ENCODE measurements at places on chromosomes 7 and 10.
A peak's percentile ranks its signal among the peaks of the same experiment; 100 is the strongest.

- no peak for DNase-seq
Measured at GRCh38 chr7:78634093-78634492, 819.4 kb downstream of the MAGI2 start.

DNA sequence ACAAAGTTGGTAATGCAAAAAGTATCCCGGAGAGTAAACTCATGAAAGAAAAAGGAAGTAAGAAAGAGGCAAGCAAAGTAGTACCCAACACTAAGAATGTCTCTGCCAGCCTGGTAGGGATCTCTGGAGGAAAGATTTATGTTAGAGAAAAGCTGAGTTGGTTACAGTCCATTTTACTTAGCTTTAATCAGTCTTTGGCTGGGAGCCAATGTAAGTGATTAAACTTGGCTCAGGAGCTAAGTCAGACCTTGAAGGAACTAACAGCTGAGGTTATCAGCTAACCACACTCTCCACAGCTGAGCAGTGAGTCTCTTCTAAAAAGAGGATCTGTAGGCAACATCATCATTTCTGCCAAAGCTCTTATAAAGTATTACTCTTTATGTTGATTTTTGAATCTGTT is 148.0 kb downstream of the ANKRD7 start:
- DNase-seq = no peak

- no peak for DNase-seq
Measured at GRCh38 chr10:14555807-14556206, 218.9 kb downstream of the FAM107B start.

DNA sequence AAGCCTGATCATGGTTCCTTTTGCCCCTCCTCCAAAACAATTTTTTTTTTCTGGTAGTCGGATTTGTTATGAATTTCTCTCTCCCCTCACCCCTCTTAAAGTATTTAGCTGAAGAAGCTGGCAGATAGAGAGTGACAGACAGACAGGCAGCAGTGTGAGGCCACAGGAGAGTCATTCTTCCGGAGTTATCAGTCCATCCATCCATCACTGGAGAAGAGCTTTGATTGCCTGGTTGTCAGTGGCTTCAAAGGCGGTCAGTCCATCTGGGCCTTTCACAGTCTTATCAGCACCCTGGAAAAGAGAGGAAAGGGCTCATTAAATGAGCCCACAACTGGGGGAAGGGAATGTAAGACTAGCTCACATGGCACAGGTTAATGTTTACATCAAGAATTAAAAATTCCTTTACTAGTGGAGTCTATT is 47.4 kb downstream of the MTPN start:
- no peak for DNase-seq

GRCh38 chr7:41886901-41887311 is 184.0 kb upstream of the INHBA start:
- peak; percentile 92 for DNase-seq

DNA sequence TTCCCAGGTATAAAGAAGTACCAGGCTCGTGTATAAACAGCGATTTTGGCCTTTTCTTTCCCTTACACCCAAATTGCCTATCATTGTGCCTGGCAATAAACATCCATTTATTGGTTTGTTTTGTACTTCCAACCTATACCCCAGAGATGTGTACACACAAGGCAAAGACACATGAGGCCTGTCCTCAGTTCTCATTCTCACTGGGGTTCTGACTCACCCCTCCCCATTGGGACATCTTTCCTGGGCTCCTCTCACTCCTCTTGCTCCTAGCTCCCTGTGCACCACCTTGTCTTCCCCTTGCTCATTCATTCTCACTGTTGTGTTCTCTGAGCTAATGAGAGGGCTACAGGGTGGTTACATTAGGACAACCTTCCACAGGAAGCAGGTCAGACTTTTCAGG is 240.7 kb downstream of the ANK3 start:
- no peak for DNase-seq

DNA sequence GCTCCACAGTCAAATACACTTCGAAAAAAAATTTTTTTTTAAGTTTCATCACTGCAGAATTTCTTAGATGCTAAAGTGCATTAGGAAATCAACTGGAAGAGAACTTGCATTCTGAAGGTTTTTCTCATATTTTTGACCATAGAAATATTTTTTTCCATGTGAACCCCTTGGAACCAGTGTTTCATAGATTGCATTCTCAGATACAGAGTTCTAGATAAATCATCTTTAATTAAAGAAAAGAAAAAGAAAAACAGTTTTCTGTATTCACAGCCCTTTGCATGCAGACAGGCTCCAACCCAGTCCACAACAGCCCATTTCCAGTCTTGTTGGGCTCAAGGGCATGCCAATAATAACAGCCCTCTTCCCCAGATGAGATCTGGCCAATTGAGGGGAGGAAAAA is 75.5 kb upstream of the RPA3 start:
- DNase-seq = peak; percentile 36

DNA sequence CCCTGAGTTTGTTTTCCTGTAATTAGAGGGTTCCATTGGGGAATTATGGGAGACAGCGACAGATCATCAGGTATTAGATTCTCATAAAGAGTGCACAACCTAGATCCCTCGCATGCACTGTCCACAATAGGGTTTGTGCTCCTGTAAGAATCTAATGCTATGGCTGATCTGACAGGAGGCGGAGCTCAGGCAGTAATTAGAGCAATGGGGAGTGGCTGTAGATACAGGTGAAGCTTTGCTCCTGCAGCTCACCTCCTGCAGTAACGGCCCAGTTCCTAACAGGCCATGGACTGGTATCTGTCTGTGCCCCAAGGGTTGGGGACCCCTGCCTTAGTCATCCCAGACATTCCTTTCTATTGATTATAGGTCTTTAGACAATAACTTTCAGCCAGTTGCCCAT is 894 bp upstream of the ZSCAN21 start:
- DNase-seq = no peak

DNA sequence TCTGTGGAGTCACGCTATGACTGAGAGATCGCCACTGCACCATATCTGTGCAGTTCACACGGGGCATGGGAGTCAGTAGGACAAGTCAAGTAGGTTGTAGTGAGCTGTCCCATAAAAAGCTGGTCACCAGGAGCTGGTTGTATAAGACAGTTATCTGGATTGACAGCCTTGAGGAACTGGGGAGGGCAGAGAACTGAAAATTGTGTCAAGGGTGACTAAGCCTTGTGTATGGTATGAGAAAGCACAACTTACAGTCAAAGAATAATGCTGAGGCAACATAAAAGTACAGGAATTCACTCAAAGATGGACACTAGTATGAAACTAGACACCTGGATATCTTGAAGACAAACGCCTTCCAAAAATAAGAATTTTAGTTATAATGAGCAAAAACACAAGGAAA is 564.9 kb downstream of the POM121L12 start:
- no peak for DNase-seq

- peak; percentile 44 for DNase-seq
Measured at GRCh38 chr7:87148332-87148955, 3.8 kb upstream of the DMTF1 start.

DNA sequence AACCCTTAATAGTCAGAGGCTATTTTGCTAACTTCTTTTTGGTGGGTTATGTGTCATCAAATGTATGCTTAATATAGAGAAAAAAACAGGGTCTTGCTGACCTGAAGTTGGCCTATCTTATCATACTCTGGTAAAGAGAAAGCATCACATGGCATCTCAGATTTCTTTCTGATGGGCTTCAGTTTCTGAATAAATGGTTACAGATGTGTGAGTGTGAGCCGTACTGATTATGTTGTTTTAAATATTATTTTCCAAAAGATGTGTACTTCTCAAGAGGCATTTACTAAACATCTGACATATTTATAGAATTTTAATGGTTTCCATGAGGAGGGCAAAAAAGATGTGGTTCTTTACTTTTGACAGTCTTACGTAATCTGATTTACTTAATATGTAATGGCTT is 28.4 kb downstream of the BBS9 start:
- DNase-seq = no peak

- no peak for DNase-seq
Measured at GRCh38 chr7:71687286-71687685, 555.3 kb downstream of the GALNT17 start.

- no peak for DNase-seq
Measured at GRCh38 chr10:72445851-72446250, 91.1 kb upstream of the DNAJB12 start.

DNA sequence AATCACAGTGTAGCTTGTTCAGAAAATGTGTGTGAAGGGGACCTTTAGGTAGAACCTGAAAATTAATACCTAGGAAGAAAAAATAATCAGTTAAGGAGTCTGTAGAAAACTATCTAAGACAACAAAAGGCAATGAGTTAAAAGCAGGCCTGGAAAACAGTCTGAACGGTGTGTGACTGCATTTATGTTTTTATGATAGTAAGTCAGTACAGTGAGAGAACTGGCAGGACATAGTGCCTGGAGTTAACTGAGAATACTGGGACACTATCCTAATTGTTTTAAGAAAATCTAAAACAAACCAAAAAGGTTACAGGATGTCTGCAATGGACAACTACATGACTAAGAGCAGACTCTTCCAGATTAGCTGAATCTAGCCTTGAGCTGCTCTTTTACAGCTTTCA is 17.9 kb downstream of the CRPPA start:
- DNase-seq = no peak

- no peak for DNase-seq
Measured at GRCh38 chr10:120995768-120996167, 144.6 kb downstream of the WDR11 start.

DNA sequence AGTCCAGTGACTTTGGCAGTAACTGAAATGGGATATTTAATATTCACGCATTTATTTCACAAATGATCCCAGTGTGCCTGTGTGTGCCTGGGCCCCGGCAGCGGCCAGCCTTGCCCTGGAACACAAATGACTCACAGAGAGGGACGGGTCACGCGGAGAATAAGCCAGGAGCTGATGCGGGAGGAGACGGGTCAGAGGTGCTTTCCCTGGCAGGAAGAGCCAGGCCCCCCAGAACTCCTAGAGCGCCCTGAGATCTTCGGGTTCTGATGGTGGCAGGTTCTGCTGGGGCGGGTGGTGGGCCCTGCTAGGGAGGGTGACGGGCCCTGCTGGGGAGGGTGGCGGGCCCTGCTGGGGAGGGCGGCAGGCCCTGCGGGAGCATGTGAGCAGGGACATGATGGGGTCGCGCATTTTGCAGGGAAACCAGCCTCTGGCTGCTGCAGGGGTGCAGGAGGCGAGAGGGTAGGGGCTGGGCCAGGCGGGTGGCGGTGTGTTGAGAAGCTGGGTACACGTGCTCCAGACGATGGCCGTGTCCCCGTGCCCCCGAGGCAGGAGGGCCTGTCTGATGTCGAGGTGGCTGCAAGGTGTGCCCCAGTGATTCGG is 84.2 kb upstream of the DIP2C start:
- DNase-seq = no peak

DNA sequence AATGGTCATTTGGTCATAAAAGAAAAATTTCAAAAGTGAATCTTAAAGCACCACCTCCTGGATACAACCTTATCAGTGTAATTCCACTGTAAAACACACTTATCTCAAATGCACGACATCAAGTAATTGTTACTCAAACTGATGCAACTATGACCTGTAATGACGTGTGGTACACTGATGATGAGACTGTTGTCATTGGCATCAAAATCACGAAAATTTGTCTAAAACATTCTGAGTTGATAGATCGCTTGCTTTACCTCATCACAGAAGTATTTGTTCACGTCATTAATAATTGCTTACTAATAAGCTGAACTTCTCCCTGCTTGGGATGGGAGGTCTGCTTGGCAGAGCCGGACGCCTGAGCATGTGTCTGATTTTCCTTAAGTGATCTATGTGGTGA is 221.8 kb upstream of the KLF6 start:
- DNase-seq = no peak

DNA sequence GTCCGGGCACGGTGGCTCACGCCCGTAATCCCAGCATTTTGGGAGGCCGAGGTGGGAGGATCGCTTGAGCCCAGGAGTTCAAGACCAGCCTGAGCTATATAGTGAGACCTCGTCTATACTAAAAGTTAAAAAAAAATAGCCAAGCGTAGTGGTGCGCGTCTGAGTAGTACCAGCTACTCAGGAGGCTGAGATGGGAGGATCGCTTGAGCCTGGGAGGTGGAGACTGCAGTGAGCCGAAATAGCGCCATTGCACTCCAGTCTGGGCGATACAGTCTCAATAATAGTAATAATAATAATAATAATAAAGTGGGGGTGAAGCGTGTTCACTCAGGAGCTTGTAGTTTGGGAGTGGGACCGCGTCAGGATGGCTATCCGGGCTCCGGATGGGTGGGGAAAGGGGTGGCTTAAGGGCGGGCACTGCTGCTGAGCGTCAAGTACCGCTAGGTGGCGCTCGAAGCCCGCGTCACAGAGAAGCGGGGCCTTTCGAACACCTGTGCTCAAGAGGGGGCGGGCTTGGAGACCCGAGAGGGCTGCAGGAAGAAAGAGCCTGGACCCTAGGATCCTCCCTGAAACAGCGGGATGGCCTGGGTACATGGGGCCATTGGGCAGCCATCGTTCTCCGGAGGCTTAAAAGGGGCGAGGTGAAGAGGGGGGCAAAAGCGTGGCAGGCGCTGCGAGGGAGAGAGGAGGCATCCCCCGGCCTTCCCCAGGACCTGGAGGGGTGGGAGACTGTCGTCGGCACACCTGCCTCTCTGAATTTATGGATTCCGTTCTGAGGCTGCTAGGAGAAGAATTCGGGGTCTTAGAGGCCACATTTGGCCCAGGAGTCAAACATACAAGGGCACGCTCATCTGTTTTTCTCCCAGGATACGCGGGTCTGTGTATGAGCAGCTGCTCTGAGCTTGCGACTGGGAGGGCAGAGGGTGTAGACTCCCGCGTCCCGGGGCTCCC is 14.5 kb downstream of the LBX1 start:
- peak; percentile 65 for DNase-seq

DNA sequence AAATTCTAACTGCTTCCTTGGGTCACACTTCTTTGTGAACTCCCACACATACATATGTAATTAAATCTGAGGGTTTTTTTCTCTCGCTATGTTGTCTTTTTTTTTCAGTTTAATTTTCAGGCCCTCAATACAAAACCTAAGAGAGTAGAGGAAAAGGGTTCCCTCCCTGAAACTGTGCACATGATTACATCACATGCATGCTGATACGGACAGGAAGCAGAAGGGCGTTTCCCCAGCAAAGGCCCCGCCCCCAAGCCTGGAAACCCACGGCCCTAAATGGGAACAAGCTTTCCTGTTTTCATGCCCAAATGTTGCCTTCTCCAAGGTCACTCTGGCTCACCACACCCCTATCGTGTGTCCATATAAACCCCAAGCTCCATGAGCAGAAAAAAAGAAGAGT is 115.4 kb downstream of the TEX36 start:
- no peak for DNase-seq

DNA sequence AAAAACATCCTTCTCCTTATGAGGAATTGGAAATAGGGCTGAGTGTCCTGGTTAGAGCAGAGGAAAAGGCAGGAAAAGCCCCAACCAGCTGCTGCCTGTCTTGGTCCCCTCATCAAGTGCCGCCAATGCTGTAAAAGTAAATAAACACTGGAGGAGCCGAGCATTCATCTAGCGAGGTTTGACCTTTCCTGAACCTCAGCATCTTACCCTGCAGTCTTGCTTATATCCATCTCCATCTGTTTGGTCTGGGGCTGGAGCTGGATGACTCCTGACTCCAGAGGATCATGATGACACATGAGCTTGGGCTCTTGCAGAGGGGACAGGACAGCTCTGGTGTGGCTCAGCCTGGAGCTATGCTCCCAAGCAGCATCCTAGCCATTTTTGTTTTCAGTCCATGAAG is 501.1 kb downstream of the TNS3 start:
- DNase-seq = peak; percentile 54
